NCI-H1105 treated with DMSO at 0.1 percent for 48 hours (cell line): ENCODE measurements at places on chromosomes 5 and 9.

GRCh38 chr9:113644321-113644720, 180.8 kb downstream of the RGS3 start:
- DNase-seq: no peak

DNA sequence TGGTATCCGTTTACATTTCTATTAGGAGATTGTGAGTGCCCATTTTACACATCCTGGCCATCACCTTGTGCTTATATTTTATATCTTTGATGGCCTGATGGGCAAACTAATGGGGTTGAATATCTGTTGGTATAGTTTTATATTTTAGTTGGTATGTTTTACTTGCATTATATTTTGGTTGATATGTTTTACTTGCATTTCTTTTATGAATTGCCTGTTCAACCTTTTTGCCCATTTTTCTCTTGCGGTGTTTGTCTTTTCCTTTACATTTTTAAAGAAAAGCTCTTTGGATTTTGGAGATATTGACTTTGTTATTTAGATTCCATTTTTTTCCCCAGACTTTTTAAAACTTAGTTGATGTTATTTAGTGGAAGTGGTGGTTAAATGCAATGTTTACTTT, 14.6 kb downstream of the ZNF618 start:
- DNase-seq: no peak

DNA sequence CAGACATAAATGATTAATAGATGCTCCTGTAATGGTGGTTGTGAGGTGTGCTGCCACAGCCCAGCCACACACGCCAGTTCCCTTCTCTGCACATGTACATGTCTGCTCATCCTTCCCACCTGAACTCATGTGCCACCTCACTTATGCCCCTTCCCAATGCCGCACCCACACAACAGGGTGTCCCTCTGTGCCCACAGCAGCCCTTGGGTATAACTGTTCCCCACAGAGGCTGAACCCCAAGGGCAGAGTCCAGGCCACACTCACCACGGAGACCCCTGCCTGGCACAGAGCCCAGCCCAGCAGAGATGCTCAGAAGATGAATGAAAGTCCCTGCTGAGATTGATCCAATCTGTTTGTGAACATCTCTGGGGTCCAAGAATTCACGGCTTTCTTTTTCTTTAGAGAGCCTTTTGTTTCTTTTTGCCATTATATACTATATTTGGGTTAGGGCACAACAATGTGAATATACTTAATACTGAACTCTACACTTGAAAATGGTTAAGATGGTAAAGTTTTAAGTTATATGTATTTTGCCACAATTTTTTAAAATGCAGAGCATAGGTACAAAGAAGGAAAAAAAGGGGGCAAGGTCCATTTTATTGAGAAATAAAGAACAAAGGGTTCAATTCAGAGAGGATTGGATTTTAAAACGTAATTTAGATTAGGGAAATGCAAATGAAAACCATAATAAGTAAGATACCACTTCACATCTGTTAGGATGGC, 29.6 kb downstream of the IRF1 start:
- DNase-seq: no peak

DNA sequence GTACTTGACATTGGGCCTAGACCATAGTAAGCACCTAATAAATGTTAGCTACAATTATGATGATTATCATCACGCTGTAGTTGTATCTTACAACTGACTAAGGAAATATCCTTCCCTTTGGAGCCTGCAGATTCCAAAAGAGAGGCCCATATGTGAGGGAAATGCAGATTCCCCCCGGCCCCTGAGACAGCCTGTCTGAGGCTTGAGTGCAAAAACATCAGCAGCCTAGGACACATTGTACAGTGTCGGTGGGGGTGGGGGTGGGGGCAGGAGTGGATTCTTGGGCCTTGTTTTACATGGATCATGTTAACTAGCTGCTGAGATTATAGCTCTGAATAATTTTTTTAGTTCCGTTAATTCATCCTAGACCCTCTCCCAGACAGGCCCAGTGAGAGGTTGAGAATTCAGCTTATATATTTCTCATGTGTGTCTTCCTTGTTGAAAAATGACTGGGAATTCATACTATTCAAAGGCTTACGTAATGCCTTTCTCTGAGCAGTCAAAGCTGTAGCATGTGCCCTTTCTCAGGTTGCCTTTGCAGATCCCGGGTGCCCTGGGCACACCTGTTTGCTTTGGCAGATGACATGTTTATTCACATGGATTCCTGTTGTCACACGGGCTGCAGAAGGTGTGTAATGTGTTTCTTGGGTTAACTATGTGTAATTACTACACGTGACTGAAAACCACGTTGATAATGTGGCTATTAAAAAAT, 262.8 kb downstream of the NR3C1 start:
- peak; percentile 43 for DNase-seq

- no peak for DNase-seq
Measured at GRCh38 chr5:173689737-173690360, 73.4 kb upstream of the BOD1 start.

DNA sequence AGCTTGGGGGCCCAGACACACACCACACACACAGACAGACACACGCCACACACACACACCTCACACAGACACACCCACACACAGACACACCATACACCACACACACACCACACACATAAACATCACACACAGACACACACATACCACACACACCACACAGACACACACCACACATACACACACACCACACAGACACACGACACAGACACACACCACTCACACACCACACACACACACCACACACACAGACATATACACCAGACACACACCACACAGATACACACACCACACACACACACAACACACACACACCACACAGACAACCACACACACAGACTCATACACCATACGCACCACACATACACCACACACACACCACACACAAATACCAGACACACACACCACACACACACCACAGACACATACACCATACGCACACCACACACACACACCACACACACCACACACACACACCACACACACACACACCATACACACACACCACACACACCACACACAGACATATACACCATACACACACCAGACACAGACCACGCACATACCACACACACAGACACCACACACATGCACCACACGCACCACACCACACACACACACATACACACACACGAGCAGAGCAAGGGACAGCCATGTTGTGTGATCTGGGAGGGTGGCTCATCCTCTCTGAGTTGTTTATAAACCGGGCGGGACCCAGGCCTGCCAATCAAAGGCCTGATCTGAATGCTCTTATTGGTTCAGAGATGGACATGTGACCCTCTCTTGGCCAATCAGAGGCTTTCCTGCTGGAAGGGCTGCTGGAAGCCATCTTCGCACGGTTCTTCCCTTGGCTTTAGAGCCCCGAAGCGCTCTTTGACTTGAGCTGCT, 148.3 kb downstream of the GAPVD1 start:
- DNase-seq: no peak

DNA sequence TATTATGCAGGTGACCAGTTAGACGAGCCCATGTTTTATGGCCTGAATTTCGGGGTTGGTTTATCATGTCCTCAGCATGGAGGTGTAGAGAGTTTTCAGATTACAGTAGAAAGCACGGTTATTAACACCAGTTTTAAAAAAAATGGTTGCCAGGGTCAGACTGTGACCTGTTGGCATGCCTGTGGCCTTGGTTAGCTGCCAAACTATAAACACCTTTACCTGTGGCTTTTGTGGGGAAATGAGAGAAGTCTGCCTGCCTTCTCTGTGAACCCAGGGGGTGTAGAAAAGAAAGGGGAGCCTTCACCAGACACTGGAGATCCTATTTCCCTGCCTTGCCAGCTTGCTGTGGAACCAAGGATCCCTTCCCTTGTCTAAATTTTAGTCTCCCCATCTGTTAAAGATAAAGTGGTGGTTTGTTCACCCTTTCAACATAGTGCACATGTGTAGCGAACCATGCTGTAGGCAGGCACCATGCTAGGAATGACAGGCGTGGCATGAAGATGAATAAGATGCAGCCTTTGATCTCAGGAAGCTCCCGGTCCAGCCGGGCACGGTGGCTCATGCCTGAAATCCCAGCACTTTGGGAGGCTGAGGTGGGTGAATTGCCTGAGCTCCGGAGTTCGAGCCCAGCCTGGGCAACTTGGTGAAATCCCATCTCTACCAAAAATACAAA, 6.1 kb upstream of the PHF19 start:
- DNase-seq: no peak

DNA sequence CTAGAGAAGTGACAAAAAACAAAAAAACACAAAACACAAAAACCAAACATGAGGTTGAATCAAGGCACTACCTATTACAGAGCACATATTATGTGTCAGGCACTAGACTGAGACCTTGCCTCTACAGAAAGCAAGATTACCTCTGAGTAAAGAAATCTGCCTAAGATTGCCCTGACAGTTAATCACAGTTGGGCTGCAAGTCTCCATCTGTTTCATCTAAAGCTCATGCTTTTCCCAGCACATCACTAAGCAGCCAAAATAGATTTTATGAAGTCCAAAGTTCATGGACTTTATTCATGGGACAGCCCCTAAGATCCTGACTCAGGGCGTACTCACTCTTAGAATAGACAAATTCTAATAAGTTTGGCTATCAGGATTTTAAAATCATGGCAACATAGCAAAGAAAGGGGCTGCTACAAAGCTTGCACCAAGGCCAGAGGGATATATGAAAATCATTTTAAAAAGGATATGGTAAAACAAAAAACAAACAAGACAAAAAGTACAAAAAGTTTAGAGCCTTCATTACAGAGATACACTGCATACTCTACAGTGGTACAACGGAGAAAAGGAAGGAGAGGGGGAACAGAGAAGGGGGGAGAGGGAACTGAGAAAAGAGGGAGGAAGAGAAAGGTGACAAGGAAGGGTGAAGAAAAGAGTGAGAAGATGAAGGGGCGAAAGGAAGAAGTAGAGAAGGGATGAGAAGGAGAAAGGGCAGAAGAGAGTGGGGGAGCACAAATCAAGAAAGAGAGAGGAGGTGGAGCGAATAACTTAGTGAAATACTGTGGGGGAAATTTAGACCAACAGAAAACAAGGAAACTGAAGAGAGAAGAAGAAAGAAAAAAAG, 58.2 kb downstream of the RICTOR start:
- DNase-seq: no peak

DNA sequence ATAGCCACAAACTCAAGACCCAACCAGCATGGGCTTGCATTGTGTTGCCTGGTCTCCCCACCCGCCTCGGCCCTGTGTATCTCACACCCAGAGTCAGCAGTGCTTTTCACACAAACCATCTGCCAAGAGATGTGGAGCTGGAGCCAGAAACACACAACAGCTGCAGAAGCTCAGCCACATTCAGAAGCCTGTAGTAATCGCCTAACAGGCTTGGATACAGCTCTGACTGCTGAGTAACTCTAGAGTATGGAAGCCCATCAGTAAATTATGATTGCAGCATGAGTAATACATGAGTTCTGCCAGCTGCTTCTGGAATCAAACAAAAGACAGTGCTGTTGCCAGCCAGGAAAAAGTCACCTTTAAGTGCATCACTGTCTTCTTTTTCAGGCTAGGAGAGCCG, 16.0 kb downstream of the TEK start:
- no peak for DNase-seq

DNA sequence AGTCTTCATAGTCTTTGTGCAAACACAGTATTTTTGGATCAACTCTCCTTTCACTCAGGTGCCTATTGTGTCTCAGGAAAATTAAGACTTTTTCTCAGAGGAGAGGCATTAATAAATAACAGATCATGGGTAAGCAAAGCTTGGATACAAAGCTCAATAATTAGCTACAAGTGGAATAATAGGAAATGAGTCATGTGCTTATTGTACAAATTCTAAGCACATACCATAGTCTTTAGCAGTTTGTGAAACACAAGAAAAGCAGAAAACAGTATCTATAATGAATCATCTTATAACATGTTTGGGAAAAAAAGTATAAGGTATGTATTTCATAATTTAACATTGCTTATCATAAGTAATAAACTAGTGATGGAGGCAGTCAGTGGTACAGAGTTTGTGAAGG, 477.0 kb downstream of the CDH10 start:
- DNase-seq: no peak

DNA sequence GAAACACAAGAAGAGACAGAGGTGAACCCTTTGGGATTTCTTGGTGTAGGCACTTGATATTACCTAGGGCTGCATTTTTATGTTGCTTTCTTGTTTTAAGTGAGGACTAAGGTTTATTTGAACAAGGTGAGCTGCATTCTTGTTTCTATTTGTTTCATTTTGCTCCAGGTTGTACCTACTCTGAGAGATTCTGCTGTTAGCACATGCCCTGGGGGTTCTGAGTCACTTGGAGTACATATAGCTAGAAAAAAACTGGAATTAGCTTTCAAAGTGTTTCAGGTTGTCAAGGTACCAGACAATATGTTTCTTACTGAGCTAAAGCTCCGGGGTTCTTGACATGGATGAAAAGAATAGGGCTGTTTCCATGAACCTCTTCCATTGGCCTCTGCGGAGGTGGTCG, 299.4 kb downstream of the ICE1 start:
- DNase-seq: no peak

- no peak for DNase-seq
Measured at GRCh38 chr5:56700711-56701110, 114.6 kb upstream of the MAP3K1 start.

DNA sequence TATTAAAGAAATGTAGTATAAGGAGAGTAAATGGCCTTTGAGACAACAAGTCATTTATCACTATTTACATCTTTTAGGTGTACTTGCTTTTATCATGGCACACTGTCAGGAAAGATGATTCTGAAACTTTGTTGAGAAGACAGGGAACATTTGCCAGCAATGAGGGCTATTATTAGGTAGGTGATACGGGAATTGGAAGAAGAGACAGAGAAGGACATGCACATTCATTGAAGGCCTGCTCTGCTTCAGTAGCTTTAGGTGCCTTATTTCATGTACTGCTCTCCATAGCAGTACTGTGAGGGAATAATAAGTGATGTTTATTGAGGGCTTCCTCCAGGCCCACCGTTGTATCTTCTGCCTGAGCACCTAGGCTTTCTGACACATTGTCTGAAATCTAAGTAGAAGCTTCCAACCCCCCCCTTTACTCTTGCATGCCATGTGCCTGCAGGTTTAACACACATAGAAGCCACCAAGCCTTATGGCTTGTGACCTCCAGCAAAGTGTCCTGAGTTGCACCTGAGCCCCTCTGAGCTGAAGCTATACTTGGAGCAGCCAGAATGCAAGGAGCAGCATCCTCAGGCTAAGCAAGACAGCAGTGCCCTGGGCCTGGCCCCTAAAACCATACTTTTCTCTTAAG, 275.2 kb upstream of the VLDLR start:
- DNase-seq: no peak

- DNase-seq: no peak
Measured at GRCh38 chr5:40932766-40933165, 23.5 kb downstream of the C7 start.

DNA sequence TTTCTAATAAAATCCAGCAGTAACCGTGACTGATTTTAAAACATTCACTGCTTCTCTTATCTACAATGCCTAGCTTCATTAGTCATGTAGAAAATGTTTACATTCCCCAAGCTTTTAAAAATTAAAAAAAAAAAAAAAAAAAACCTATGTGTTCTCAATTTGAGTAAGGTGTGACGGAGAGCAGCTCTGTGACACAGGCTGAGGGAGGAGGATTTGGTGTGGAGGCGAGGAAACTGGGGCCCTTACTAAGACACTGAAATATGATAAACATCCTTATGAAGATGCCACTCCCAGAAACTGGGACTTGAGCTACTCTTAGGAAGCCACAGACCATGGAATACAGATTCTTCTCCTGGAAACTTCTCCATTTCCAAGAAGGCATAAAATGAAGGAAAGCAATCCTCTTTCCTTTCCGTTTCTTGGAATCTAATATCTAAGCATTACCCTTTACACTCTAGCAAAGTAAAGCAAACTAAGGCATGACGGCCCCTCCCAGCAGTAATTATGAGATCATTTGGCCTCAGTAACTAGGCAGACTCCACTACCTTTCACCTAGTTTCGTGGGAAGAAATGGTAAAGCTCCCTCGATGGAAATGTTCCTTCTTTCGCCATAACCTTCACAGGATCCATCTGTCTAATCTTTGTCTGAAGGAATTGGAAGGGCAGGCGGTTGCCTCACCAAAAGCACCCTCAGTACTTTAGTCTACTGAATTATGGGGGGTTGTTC, 23.5 kb downstream of the GRAMD2B start:
- DNase-seq: no peak
